ENCODE measurements at places on chromosomes 7 and 10.

DNA sequence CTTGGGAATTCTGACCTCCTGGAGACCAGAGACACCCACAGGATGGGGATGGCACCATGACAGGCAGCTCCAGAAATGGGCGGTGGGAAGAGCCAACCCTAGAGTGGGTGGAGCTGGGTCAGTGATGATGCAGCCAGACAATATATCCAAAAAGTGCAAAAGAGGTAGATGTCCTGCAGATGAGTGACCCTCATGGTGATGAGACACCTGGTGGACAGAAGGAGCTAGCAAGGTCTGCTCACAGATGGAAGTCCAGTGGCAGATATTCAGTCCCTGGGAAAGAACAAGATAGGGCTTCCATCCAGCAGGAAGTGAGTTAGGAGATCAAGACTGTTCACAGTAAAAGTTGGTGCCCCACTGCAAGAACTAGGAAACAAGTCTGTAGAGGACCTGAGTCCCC is 19.2 kb upstream of the GRB10 start:
- no peak for DNase-seq

- no peak for DNase-seq
Observed at GRCh38 chr10:3928078-3928477, 143.1 kb upstream of the KLF6 start.

- DNase-seq, result no peak
Observed at GRCh38 chr10:126294451-126294850, 93.8 kb downstream of the ADAM12 start.

- no peak for DNase-seq
Observed at GRCh38 chr10:49165259-49165658, 22.9 kb downstream of the TMEM273 start.

GRCh38 chr10:20289070-20289828 is 473.0 kb downstream of the PLXDC2 start:
- DNase-seq, result no peak

DNA sequence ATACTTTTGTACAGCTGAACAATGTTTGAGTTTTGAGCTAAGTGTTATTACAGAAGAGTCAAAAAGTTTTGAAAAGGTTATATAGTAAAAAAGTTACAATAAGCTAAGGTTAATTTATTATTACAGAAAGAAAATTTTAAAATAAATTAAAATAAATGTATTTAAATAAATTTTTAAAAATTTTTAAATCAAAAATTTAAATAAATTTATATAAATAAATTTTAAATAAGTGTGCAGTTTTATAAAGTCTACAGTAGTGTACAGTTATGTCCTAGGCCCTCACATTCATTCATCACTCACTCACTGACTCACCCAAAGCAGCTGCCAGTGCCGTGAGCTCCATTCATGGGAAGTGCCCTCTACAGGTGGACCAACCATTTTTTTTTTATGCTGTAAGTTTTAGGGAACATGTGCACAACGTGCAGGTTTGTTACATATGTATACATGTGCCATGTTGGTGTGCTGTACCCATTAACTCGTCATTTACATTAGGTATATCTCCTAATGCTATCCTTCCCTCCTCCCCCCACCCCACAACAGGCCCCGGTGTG is 462.9 kb upstream of the ZMIZ1 start:
- no peak for DNase-seq

- DNase-seq, result no peak
Observed at GRCh38 chr10:128579280-128579865, 453.1 kb upstream of the MKI67 start.

DNA sequence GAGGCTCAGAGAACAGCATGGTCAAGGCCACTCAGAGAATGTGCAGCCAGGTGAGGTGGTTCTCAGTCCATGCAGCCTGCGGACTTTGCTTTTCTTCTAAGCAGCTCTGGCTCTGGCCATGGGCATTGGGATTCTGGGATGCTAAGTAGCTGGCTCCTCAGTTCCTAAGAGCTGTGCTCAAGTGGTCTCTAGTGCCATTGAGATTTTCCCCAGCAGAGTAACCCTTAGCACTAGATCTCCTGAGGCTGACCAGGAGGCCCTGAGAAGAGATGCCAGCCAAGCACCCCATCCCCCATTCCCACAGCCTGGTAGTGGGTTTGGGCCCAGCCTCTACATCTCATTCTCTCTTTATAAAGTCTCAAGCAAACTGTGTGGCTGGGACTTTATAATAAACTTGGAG is 77.1 kb downstream of the KCNMA1 start:
- no peak for DNase-seq

DNA sequence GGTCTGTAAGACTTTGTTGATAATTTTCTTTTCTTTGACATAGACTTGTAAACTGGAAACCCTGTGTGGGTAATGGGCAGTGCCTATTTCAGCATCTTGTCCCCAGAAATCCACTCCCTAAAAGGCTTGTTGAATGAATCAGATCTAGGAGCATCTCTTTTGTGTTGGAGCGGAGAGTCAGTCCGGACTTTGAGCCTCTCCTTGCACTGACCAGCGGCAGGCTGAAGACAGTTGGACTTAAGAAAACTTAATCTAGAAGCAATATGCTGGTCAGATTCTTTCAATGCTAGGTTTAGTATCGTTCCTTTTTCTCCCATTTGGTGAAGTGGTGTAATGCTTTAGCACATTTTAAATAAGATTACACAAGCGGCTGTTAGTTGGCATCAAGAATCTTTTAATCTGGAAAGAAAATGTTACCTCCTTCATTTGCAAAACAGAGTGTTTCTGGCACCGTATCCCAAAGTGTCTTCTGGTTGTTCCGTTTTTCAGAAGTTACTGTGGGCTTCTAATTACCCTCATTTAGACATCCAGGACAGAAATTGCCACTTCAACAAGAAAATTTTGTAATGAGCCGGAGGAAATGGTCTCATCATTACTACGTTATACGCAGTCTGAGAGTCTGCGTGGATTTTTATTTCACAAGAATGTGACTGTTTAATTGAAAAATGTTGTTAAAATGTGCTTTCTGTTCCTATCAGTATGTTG is 74.7 kb downstream of the CUX1 start:
- DNase-seq, result no peak

GRCh38 chr10:73650537-73651331 is 5.1 kb downstream of the SYNPO2L start:
- no peak for DNase-seq

- no peak for DNase-seq
Observed at GRCh38 chr7:73448609-73449008, 15.0 kb downstream of the FZD9 start.

DNA sequence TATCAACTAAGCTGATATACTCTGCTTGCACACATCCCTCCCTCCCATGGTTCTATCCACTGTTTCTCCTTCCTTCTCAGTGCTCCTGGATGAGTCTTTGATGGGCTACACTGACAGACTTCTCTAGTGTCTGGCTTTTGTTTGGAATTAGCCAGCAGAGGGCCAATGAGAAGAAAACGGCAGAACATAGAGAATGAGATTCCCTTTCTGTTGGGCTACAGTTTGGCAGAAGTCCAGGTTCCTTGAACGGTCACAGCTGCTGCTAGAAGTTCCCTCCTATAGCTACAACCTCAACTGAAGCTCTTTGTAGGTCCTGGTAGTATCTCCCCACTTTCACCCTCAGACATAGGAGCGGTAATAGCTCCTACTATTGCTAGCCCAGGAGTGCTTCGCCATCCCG is 251.1 kb upstream of the LRRN3 start:
- DNase-seq, result no peak

- peak; percentile 95 for DNase-seq
Observed at GRCh38 chr7:4883372-4884144, at the start of gene RADIL. RADIL (minus strand) TSS chr7:4883716; CDS start chr7:4878139, 5,577 bp downstream.

GRCh38 chr7:46652317-46652716 is 731.2 kb upstream of the IGFBP3 start:
- peak; percentile 11 for DNase-seq

DNA sequence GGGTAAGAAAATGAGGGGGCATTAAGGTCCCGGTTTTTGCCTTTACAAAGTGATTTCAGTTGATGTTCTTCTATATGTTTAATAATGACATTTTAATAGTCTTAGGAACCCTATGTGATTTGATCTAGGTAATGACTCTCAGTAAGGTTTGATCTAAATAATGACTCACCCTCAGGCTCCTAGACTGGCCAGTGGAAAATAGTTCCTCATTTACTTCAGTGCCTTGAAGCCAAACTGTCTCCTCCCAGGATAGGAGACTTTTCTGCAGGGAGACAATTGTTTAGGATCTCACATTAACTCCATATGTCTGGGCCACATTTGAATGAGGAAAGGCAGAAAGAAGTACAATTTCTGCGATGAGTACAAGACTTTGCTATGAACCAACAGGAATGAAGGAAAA is 1331.9 kb downstream of the XPNPEP1 start:
- no peak for DNase-seq

GRCh38 chr10:94133239-94133638 is 139.5 kb downstream of the PLCE1 start:
- no peak for DNase-seq

- DNase-seq, result no peak
Observed at GRCh38 chr10:71850021-71850742, 869 bp downstream of the PSAP start.

DNA sequence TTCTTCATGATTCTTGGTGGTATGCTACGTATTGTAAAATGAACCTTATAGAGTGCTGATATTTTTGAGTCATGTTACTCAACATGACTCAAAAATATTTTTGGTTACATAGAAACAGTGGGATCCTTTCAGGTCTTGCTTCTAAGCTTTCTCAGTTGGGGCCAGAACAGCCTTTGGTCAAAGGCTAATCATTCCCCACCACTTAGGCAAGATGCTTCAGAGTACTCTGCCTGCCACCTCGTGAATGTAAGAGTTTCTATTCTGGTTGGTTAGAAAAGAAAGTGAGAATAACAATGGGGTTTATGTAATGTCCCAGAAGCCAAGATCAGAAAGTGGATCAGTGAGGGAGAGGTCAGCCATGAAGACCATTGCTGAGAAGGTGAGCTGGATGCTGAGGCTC is 327.8 kb downstream of the TCERG1L start:
- DNase-seq, result no peak

DNA sequence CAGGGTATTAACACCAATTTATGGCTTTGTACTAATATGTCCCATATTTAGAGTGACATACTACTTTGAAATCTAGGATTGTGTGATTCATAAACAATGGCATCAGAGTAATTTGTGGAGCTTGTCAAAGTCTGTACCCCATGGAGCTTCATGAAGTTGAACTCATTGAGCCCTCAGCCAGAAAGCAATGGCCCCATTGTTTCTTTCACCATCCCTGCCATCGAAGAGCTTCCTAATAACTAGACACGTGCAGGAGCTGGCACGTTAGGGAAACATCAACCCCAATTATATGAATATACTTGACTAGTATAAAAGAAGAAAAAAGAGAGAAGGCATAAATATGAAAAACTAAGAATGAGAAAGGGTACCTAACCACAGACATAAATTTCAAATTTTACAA is 206.6 kb downstream of the CXCL12 start:
- DNase-seq, result no peak

GRCh38 chr7:80791509-80791929 is 127.3 kb downstream of the SEMA3C start:
- DNase-seq, result no peak

- DNase-seq, result no peak
Observed at GRCh38 chr10:94417321-94417720, 15.0 kb downstream of the TBC1D12 start.

DNA sequence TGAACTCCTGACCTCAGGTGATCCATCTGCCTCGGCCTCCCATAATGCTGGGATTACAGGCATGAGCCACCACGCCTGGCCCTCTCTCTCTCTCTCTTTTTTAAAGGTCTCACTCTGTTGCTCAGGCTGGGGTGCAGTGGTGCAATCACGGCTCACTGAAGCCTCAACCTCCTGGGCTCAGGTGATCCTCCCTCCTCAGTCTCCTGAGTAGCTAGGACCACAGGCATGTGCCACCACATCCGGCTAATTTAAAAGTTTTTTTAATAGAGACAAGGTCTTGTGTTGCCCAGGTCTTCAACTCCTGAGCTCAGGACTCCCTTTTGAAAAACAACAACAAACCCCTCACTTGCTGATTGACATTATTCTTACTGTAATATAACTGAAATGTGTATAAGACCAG is 11.6 kb downstream of the PALD1 start:
- no peak for DNase-seq

DNA sequence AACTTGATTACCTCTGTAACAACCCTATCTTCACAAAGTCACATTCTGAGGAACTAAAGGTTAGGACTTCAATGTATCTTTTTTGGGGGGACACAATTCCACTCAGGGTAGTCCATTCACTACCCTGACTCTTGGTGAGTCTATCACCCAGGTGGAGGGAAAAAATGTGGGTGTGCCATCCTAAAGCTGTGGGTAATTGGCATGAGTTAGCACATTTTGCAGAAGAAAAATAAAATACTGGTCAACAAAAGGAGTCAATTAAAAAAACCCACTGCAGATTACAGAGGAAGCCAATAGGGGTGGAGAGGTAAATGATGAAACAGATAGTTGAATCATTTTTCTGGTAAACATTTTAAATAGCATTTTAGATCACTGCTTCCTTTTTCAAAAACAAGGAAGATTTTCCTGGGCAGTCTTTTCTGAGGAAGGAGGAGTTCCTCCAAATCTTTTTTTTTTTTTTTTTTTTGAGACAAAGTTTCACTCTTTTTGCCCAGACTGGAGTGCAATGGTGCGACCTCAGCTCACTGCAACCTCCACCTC is 5.1 kb upstream of the BLVRA start:
- DNase-seq, result no peak

GRCh38 chr10:119919271-119919670 is 26.7 kb downstream of the SEC23IP start:
- no peak for DNase-seq

DNA sequence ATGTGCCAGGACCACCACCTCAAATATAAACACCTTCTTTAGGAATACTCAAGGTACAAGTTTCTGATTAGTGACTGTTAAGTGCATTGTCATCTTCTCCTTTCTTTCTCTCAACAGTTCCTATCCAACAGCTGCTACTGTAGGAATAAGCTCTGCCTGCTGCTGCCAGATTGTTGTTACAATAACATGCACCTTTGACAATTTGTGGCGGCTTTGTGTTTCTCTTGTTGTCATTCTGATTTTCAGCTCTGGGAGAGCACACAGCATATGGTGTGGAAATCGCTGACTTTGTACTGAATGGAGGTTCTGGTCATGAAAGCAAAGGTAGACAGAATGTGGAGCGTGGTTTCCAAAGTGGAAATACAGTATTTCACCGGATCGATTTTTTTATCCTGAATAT is 182.8 kb downstream of the SEC23IP start:
- DNase-seq, result no peak

GRCh38 chr10:71212318-71213126 is at the start of gene UNC5B:
UNC5B (plus strand) TSS chr10:71212570; CDS start chr10:71212986, 416 bp downstream.
- peak; percentile 85 for DNase-seq

DNA sequence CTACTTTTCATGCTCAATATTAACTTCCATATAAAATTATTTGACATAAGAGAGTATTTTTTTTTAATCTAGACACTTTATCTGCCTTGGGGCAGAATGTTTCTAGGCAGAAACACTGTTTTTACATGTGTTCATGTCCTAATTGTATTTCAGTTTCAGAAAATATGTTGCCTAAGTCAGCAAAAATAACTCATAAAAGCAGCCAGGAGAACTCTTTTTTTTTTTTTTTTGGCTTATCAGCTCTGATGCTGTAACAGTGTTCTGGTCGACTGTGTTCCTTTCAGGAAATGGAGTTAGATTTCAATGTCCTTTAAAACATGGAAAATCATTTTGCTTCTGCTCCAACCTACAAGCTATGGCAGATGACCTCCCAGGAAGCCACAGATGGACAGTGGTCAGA is 63.2 kb upstream of the OPALIN start:
- DNase-seq, result no peak

Measured in activated CD4-positive, alpha-beta T cell treated with anti-CD3 and anti-CD28 coated beads, Interleukin-2, amount 10 ng/mL, durations not matched to agents 24 days and 14 days (primary cell).